Sigmoid colon (tissue), 7 donors: ENCODE measurements at places on chromosomes 6 and 20. TPM values are rescaled to one million over a fixed set of nuclear protein-coding genes. Genes with fewer than 3 reads are reported as not detected.

- H3K4me3 ChIP-seq: no peak overlapping the region
- H3K4me1 ChIP-seq: no peaks in the 10 kb centered on the region
- no peak overlapping the region for H3K27ac ChIP-seq
- no peak for DNase-seq
- no peaks in the 10 kb centered on the region for H3K27me3 ChIP-seq
These were observed 42.5 kb downstream of the HLA-G start for GRCh38 chr6:29870104-29870503.

DNA sequence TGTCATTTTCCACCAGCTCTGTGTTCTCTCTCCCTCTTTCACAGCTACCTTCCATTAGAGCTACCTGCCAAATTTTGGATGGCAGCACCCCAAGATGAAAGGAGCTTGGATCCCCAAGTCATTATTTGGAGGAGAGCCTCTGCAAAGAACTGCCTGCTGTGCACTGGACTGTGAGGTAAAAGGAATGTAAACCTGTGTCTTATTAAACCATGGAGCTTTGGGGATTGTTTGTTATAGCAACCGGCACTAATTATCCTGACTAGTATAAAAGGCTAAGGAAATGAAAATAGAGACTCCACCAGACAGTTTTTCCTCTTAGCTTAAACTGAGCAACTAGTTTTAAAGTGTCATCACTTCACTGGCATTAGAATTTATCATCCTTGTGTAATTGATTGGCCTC, 191.6 kb upstream of the DTNBP1 start:
- H3K4me3 ChIP-seq: no peak overlapping the region
- H3K27ac ChIP-seq: no peak overlapping the region
- H3K27me3 ChIP-seq: no peaks in the 10 kb centered on the region

GRCh38 chr20:45016089-45016671, 49.9 kb downstream of the STK4 start:
- no peak for DNase-seq
- no peaks in the 10 kb centered on the region for H3K27me3 ChIP-seq
- no peak overlapping the region for H3K4me3 ChIP-seq
- no peak overlapping the region for H3K27ac ChIP-seq

GRCh38 chr20:23507346-23507745, 16.4 kb downstream of the CST8 start:
- no peaks in the 10 kb centered on the region for H3K4me1 ChIP-seq
- no peaks in the 10 kb centered on the region for H3K36me3 ChIP-seq

GRCh38 chr6:70059039-70059719, 192.8 kb downstream of the COL19A1 start:
- DNase-seq: no peak
- no peak overlapping the region for H3K27ac ChIP-seq
- no peak overlapping the region for H3K4me3 ChIP-seq
- no peaks in the 10 kb centered on the region for H3K36me3 ChIP-seq

The CGAS gene
- total RNA-seq: 5.3 TPM

GRCh38 chr20:37816726-37817125, 86.2 kb upstream of the VSTM2L start:
- H3K36me3 ChIP-seq: no peaks in the 10 kb centered on the region
- no peak for DNase-seq
- peaks cover 4% of the 10 kb centered on the region for H3K4me1 ChIP-seq
- H3K27ac ChIP-seq: no peak overlapping the region

The IMPG1 gene
- not detected for total RNA-seq

The ZNF341 gene
- total RNA-seq: 2.5 TPM

The DSTN gene
- total RNA-seq: 2,237 TPM

The LRRN4 gene
- not detected for total RNA-seq

GRCh38 chr20:41037179-41037578, 8.6 kb downstream of the TOP1 start:
- H3K4me3 ChIP-seq: no peak overlapping the region
- no peaks in the 10 kb centered on the region for H3K27me3 ChIP-seq
- peaks cover 41% of the 10 kb centered on the region for H3K4me1 ChIP-seq
- no peak for DNase-seq
- no peaks in the 10 kb centered on the region for H3K36me3 ChIP-seq

DNA sequence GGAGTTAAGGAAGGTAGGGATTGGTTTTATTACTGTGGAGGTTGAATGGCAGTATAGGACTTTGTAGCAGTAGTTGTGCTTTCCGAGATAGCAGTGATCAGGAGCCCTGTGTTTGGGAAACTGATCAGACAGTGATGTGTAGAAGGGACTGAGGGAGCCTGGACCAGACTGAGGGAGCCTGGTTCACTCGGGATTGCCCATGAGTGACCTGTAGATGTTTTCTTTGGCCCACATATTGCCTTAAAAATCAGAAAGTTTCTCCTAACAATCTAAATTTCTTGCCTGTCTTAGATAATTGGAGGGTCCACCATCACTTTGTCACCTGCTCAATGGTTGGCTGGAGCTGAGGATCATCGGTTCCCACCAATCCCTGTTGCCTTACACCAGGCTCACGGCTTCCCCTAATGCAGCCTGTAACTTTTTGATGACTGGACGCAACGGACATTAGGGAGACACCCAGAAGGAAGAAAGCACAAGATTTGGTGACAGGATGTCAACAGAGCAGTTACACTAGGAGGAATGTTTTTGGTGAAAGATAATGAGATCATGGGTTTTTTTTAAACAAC, 1.1 kb downstream of the CDS2 start:
- peak overlapping the region; percentile 98 for H3K27ac ChIP-seq
- no peaks in the 10 kb centered on the region for H3K27me3 ChIP-seq
- peak overlapping the region; percentile 84 for H3K4me3 ChIP-seq
- no peak for DNase-seq
- H3K36me3 ChIP-seq: no peaks in the 10 kb centered on the region
